ENCODE measurements at places on chromosomes 12 and 14. TPM values are rescaled to one million over a fixed set of nuclear protein-coding genes. Genes with fewer than 3 reads are reported as not detected.

Gene COL2A1
- total RNA-seq = not detected

DNA sequence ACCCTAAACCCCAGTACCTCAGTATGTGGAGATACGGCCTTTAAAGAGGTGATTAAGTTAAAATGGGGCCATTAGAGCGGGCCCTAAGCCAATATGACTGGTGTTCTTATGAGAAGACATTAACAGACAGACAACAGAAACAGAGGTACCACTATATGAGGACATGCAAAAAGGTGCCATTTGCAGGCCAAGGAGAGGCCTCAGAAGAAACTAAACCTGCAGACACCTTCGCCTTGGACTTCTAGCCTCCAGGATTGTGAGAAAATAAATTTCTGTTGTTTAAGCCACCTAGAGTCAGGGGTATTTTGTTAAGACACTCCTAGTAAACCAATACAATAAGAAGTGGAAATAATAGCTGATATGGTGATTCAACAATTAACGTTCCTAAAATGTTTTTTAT is 32.6 kb downstream of the PTPRB start:
- DNase-seq = no peak

DNA sequence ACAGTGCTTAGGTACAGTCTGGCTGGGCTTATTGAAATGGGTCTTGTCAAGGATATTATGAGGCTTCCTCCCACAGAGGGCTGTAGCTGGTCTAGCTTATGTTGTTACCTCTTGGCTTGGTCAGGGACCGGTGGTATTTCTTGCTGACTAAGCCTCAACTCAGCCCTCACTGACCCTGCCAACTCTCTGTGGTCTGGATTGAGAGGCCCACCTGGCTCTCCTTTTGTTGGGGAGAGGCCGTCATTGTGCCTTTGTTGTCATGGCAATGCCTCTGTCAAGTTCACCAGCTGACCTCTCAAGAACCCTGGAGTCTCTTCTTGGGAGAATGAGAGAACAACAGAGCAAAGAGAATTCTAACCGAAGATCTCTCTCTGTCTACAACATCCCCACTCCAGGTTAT is 245.6 kb upstream of the NPAS3 start:
- DNase-seq = no peak

Gene POTEG
- total RNA-seq = not detected

GRCh38 chr12:27711317-27711682 is 668 bp downstream of the MRPS35 start:
- no peak for DNase-seq
